Activated CD4-positive, alpha-beta T cell treated with anti-CD3 and anti-CD28 coated beads, Interleukin-2, amount 50 U/mL, for 16 hours (primary cell): ENCODE measurements at places on chromosomes 12 and 14.
A peak's percentile ranks its signal among the peaks of the same experiment; 100 is the strongest.

- peak; percentile 54 for DNase-seq
Measured at GRCh38 chr12:25332143-25332542, 81.4 kb upstream of the KRAS start.

- DNase-seq = no peak
Measured at GRCh38 chr12:68100241-68100640, 59.3 kb downstream of the IFNG start.

DNA sequence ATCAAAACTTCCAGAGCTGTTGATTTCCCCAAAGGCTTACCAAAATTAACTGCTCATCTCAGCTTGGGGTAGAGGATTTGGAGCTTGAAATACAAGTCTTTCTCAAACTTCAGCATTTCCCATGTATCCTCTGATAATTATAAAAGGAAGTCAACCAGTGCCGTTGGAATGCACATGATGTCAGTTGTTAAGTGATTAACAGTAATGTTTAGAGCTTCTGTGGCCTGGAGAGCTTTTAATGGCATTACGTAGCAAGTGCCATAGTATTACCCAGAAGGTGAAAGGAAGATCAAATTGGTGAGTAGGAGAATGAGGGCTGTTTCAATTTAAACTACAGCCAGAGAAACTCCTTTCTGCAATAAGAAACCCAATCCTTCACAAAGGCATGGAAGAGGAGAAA lies 62.5 kb upstream of the PTPRR start:
- no peak for DNase-seq

DNA sequence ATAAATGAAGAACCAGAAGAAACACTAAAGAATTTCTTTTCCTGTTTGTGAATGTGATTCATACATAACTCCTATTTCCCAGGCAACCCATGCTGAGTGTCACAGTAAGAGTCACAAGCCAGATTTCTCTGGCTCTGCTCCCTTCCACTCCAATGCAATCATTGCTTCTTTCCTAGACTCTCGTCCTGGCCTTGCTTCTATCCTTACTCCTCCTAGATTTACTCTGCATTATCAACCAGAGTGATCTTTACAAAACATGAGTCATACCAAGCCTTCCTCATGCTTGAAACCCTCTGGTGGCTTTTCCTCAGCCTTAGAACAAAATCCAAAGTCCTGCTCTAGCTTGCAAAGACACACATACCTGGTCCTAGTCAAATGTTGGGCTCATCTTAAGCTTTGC lies 13.3 kb downstream of the IL22 start:
- DNase-seq = peak; percentile 63

GRCh38 chr14:31716208-31716607 lies 155.0 kb downstream of the NUBPL start:
- DNase-seq = peak; percentile 8

DNA sequence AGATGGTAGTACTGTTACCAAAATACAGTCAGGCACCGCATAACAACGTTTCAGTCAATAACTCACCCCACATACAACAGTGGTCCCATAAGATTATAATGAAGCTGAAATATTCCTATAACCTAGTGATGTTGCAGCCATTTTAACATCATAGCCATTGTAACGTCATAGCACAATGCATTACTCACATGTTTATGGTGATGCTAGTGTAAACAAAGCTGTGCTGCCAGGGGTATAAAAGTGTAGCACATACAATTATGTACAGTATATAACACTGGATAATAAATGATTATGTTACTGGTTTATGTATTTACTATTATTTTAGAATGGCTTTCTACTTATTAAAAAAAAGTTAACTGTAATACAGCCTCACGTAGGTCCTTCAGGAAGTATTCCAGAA lies 37.0 kb downstream of the GPR137C start:
- DNase-seq = no peak

DNA sequence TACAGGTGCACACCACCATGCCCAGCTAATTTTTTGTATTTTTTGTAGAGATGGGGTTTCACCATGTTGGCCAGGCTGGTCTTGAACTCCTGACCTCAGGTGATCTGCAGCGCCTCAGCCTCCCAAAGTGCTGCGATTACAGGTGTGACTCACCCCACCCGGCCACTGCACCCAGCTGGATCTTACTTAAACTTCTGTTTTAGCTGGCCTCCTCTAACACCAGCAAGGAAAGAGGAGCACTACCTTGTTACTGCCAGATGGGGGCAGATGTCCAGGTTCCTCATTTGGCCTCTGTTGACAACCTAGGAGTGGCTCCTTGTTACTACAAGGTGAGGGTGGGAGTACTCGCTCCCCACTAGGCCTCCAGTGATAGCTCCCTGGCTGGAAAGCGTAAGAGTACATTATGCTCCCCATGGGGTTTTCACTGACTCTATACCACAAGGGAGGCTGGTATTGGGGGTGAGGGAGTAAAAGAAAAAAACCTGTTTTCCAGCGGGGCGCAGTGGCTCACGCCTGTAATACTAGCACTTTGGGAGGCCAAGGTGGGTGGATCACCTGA lies 13.2 kb upstream of the ARF6 start:
- peak; percentile 86 for DNase-seq

GRCh38 chr12:99476956-99477355 lies 170.6 kb upstream of the GARIN6 start:
- no peak for DNase-seq

DNA sequence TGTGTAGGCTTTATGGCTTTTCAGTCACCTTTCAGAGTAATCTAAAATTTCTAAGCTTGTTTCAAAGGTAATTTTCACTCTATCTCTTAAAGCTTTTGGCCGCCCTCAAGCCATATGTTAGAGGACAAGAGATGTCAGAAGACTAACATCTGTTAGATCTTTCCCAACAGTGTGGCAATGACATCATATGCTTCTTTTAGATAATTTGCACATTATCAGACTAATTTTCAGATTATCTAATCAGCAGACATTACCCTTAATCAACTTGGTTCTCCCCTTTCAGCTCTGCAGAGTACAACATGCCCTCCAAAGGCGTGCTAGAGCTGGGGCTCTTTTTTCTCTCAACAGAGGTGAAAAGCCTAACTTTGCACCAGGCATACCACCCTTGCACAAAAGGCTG lies 207.1 kb downstream of the DPF3 start:
- DNase-seq = no peak

DNA sequence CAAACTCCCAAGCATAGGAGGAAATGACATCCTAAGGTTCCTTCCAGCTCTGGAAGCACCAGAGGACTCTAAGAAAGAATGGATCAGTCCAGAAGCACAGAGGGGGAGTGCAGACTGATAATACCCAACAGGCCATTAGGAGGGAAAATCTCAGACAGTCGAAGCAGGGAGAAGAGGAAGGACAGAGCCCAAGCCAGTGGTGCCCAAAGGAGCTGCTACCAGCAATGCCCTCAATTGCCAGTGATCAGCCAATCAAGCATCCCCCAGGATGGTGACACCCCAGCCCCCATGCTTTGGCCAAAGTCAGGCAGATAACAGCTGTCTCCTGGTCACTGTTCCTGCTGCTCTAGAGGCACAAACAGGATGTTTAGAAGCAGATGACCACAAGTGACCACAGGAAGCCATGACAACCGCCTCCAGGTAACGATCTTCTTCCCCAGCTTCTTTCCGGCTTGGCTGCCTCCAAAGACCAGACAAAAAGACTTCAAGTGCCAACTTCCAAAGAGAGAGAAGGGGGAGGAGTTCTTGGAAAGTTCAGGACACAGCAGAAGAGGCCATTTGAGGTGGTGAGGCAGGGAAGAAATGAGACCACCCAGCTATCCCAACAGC lies 16.2 kb downstream of the PXN start:
- no peak for DNase-seq

DNA sequence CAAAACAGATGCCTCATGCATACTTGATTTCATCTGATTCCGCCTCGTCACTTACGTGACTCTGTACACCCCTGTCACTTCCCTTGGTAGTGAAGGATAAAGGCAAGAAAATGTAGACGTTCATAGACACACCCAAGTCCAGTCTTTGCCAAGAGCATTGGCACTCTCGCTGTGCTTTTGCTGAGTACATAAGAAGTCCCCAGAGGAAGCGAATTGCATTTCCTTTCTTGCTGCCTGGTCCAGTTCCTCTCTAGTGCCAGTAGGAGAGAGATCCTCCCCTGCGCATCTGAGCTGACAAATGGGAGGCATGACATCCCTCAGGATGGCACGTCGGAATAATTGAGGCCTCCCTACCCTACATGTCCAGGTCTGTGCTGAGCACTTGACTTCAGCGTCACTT lies 21.3 kb upstream of the RIN3 start:
- no peak for DNase-seq

GRCh38 chr12:96701856-96702255 lies 205.2 kb upstream of the NEDD1 start:
- DNase-seq = no peak

GRCh38 chr14:96792003-96792402 lies 5.2 kb upstream of the VRK1 start:
- DNase-seq = no peak

DNA sequence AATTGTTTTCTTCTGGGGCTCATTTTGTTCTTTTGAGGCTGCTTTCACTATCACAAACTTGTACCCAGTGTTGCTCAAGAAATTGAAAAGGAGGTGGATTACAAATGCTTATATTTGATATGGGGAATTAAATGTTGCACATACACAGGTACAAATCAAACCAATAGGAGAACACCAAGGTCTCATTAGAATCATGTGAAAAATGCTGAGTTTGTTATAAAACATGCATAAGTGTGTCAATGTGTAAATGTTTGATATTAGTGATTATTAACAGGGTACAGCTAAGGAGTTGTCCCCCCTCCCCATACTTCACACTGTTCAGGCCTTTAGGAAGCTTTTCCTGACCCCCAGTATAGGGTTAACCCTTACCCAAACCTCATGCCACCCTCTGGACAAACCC lies 971.2 kb upstream of the SEL1L start:
- no peak for DNase-seq

DNA sequence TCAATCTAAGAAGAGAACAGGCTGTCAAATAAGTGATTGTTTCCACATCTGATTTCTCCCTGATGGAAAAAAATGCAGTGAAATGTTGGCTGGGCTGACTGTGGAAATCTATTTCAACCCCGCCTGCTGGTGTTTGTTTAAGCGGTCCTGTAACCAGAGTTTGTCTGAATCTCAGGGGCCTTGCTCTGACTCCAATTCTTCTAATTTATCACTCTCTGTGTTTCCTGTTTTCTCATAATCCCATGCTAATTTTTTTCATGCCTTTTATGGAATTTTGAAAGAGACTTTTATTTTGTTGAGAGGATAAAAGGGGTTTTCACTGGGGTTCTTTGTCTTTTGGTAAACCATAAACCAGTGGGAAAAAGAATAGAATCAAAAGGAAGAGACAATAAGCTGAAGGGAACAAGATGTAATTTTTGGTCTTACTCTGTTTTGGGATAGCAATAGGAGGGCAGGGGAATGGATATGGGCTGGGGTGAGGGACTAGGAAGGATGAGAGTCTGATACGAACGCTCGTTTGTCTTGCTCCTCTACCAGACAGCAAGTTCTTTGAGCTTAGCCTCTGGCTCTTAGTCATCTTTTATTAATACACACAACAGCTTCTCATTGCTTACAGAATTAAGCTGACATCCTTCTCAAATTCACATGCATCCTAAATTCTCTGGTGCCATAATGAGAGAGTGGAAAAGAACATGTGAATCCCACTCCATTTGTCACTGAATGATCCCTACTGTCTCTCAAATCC lies 8.0 kb upstream of the MGP start:
- no peak for DNase-seq

- no peak for DNase-seq
Measured at GRCh38 chr14:74855945-74856344, 20.0 kb downstream of the PROX2 start.

DNA sequence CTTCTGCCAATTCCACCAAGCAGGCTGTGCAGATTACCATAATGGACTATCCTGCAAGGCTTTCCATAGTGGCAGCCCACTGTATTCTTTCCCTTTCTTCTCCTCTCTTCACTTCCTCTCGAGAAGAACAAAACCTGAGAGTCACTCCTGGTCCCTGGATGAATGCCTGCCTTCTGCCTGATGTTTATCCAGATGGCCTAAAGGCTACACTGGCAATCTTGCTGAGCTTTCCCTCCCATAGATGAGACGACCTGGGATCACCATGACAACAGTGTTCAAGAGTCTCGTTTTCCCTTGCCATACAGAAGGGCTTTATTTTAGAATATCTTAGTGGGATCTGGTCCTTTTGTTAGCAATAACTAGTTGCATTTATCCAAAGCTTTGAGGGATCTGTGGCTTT lies 142.3 kb downstream of the RTN1 start:
- no peak for DNase-seq

GRCh38 chr12:129064209-129064855 lies 211.1 kb downstream of the GLT1D1 start:
- DNase-seq = no peak

GRCh38 chr12:62435303-62436163 lies 31.1 kb upstream of the MON2 start:
- peak; percentile 27 for DNase-seq

- no peak for DNase-seq
Measured at GRCh38 chr14:31935391-31935790, 141.7 kb upstream of the ARHGAP5 start.

GRCh38 chr14:64973026-64973442 lies 898 bp upstream of the RAB15 start:
- DNase-seq = no peak

- DNase-seq = no peak
Measured at GRCh38 chr12:13170892-13171490, 25.5 kb upstream of the EMP1 start.

DNA sequence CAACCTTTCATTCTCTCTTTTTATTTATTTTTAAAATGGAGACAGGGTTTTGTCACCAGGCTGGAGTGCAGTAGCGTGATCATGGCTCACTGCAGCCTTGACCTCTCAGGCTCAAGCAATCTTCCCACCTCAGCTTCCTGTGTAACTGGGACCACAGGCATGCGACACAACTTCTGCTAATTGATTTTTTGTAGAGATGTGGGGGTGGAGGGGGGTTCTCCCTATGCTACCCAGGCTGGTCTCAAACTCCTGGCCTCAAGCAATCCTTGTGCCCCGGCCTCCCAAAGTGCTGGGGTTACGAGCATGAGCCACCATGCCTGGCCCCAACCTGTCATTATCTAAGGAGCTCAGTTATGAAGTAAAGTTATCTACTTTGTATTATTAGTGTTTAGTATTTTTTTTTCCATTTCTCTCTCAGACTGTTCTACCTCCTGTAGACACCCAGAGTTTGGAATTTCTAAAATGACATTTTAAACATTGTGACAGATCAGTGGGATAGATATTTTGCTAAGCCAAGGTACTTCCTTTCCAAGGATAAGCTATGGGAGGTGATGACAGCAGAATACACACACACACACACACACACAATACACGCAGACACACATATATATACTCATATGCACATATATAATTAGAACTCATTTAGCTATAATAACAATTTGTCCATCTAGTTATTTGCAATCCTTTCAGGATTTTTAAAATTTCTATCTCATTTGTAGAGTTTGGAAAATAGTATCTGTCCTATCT lies 2.1 kb upstream of the USP44 start:
- no peak for DNase-seq

DNA sequence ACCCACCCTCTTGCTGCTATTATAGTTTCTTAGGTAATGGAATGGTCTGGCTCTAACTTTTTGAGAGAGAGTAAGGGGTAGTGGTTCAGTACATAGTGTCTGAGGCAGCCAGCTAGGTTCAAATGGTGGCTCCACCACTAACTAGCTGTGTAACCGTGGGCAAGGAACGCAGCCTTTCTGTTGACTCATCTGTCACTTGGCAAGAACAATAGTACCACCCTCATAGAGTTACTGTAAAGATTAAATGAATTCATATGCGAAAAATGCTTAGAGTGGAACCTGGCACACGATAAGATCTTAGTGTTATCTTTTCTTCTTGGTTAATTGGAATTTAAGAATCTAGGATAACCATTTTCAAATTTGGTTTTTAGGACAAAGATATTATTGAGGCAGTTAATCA lies 14.0 kb downstream of the CCDC62 start:
- DNase-seq = no peak

- DNase-seq = no peak
Measured at GRCh38 chr12:51639361-51639760, 48.3 kb downstream of the SCN8A start.
